ENCODE measurements at places on chromosomes 3 and 15.

- DNase-seq, result no peak
Measured at GRCh38 chr15:62453375-62453774, 288.3 kb upstream of the C2CD4B start.

GRCh38 chr15:36584511-36584910, 5.1 kb downstream of the CDIN1 start:
- DNase-seq, result no peak

DNA sequence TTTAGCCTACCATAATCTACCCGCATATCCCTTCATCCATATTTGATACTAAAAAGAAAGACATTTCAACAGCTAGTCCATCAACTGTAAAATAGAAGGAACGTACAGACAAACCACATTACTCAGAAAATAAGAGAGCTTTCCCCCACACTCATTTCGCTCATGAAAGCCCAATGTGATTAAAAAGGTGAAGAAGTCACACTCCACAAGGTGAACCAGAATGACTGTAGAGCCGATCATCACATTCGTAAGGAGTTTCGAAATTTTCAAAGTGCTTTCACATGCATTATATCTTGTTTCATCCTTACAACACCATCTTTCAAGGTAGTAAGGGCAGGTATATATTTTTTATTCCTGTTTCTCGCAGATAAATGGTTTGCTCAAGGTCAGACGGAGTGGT, 225.3 kb downstream of the FOXP1 start:
- no peak for DNase-seq

DNA sequence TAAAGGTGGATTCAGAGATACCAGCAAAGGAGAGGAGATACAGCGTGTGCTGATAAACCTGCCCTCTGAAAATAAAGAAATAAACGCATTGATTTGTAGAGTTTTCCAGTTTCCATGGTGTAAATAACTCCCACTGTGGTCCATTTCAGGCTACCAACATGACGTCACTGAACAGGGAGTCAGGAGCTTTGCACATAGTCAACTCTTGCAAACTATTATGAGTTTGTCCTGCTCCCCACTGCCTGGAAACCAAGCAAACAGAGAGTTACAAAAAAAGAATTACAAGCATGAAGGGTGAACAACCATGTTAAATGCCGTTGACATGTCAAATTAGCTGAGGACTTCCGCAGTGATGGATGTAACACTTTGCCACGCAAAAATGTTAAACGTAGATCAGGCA, 70.4 kb upstream of the GATA2 start:
- DNase-seq, result no peak

DNA sequence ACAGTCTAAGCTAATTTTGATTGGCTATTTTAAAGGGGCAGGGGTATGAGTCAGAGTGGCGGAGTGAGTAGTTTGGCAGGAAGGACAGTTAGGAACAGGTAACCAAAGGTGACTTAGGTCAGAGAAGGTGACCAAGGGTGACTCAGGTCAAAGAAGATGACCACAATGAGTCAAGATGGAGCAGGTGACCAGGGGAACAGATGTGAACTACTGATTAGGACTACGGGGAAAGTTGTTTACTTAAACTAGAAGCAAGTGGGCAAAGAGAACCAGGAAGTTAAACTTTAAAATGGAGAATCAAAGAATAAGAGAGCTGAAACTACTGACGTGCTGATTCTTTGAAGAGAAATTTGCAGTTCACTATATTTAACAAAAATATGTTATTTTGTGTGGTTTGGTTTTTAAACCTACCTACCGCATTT, 14.1 kb upstream of the CA12 start:
- DNase-seq, result no peak

DNA sequence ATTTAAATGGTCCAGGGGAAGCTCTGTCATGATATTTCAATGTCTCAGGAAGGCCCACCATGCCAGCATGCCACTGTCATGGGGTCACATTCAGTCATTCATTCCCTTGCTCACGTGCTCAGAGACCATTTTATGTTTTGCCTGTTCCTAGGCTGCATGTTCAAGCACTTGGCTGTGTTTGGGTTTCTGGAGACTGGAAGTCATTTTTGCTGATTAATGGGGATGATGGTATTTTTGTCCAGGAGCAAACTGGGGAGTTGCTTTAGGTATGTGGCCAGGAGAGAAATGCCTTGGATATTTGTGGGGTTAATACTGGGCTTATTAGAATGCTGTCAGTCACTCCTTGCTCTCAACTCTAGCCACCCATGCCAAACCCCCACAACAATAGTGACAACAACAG, 303.5 kb downstream of the PTPRG start:
- DNase-seq, result no peak

DNA sequence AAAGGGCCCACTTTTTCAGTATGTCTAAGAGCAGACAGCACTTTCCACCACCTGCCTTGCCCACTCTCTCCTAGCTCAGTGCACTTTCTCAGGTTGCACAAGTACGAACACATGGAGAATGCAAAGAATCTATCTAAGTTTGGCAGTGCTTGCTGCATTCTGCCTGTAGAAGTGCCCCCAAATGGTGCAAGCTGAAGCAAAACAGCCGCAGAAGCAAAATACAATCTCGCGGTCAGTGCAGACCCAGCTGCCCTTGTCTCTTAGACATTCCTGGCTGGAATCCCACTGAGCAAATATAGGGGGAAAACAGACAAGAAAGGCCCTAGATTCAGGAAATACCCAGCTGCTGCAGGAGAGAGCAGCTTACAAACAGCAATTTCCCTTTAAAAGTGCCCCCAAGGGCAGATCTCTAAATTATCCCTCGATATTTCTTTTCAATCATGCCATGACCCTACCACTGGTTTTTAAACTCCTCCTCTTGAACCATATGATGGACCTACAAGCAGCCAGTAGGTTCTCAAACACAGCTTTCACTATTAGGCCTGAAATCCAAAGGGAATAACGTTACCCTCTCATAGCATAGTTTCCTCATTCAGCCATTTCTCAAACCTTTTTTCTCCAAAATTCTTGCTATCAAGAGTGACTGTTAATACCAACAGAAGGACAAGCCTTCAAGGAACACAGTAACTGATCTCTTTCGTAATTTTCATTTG, 67.0 kb downstream of the TNIK start:
- DNase-seq, result no peak

- peak; percentile 75 for DNase-seq
Measured at GRCh38 chr15:91128016-91128415, 28.0 kb downstream of the SV2B start.

DNA sequence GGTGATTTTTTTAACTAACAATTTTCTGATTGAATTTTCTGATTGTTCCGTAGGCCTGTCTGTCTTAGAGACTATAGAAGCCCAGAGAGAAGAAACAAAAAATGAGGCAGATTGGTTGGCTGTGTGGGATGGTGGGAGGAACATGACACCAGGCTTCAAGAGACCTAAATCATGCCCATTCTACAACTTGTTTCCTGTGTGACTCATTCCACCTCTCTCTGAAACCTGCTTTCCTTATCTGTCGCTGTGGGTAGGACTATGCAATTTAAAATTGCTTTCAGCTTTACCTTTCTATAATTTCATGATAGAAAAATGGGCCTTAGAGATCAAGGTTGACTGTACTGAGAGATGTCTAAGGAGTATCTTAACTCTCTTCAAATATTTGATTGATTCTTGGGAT, 44.5 kb downstream of the OXNAD1 start:
- DNase-seq, result no peak

- peak; percentile 50 for DNase-seq
Measured at GRCh38 chr15:37038716-37039106, 61.6 kb downstream of the MEIS2 start.

- no peak for DNase-seq
Measured at GRCh38 chr3:161187046-161187445, 34.1 kb upstream of the NMD3 start.

- no peak for DNase-seq
Measured at GRCh38 chr3:111621535-111621934, 26.4 kb upstream of the ZBED2 start.

DNA sequence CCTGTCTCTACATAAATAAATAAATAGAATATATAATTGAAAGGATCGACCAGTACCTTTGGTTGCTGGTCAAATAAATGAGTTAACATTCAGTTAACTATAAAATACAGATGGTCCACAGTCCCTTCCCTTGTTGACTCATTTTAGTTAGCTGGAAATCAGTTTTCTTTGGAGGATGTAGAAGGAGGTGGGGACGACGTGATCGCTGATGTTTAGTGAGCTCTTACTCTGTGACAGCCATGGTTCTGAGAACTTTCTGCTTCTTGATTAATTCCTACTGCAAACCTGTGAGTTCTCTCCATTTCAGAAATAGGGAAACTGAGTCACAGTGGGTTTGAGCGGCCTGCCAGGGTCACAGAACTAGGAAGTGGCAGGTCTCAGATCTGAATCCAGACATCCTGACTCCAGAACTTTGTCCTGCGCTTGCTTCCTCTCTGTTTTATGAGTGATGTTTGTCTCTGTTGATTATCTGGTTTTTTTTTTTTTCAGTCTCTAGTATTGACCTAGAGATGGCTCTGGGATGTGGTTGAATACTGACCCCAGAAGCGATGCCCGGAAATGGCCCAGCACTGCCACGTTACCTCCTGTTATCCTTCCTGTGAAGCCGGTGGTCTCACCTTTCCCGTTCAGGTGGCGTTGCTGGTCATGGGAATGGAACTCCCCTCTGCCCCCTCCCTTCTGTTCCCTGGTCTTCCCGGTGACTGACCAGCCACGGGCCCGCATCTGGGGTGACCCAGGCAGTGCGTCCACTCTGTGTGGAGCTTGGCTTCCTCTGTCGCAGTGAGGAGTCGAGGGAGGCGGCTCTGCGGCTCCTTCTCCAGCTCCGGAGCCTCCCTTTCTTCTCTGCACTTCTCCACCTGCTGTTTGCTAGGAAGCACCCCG, 18.2 kb downstream of the SYNM start:
- DNase-seq, result no peak

- DNase-seq, result no peak
Measured at GRCh38 chr15:63305260-63305659, 27.9 kb downstream of the APH1B start.

DNA sequence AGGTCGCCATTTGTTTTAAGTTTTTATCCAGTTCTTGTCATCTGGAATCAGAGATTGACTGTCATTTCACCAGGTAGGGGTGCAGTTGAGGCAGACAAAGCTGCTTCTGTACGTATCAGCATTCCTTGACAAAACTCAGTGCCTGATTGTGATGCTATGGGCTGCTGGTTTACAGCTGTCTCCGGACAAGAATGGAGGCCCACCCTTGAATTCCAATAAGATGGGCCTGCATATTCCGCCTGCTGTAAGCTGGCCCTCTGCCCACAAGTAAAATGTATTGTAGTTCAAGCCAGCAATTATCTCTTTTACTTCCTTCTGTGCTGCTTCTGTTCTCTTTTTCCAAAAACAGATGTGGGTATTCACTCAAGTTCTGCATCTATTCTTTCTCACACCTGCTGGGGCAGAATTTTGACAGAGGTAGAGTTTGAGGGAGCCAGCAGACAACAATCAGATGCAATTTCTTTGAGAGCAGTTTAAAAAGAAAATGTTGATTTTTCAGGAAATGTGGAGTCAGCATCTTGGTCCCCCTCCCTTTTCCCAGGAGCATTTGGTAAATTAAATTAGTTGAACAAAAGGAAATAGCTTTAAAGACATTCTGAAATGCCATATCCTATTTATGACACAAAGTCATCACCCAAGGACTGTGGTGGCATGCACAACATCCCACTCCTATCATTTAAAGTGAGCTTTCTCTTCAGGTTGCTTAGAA, 53.5 kb downstream of the IQCH start:
- no peak for DNase-seq

DNA sequence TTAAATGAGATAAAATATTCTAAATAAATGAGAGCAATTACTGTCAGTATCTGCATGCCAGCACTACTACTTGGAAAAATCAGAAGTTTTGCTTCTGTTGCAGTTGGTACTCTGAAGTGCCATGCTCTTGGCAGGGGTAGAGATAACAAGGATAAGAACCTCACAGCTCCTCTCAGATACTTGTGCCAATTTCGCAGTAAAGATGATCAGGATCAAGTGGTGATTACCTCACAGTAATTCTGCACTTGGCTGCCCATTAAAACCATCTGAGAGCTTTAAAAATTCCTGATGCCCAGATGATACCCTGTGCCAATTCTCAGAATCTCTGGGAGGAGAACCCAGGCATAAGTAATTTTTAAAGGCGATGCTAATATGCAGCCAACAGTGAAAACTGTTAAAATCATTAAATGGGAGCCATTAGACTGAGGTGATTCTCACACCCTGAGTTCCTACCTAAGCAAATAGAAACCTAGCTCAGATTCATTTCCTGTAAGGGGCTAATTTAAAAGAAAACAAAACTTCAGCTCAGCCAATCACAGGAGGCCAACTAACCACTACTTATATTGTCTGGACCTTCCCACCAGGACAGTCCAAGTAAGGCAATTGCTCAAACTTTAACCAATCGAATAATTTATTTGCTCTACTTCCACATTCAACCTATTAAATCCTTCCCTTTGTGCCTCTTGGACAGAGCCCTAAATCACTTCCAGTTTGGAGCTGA, 171.2 kb downstream of the KCNMB2 start:
- no peak for DNase-seq

- DNase-seq, result no peak
Measured at GRCh38 chr15:62103431-62103830, 36.7 kb downstream of the C2CD4A start.

All from caudate nucleus (tissue), 63 donors.